ENCODE measurements at places on chromosomes 7 and 10. TPM values are rescaled to one million over a fixed set of nuclear protein-coding genes. Genes with fewer than 3 reads are reported as not detected.

DYDC2 gene
- total RNA-seq: 0.16 TPM

TET1 gene
- 0.52 TPM for total RNA-seq

LRIT1 gene
- not detected for total RNA-seq

ZNRF2 gene
- 8.2 TPM for total RNA-seq

RARRES2 gene
- not detected for total RNA-seq

CADPS2 gene
- 0.08 TPM for total RNA-seq

LRGUK gene
- 0.35 TPM for total RNA-seq

COL1A2 gene
- not detected for total RNA-seq

ANTXRL gene
- 0.26 TPM for total RNA-seq

STEAP4 gene
- total RNA-seq: not detected

MOGAT3 gene
- not detected for total RNA-seq

CD36 gene
- 0.06 TPM for total RNA-seq

HOXA9 gene
- total RNA-seq: 0.68 TPM

GGCT gene
- 58.7 TPM for total RNA-seq

SP4 gene
- total RNA-seq: 1.1 TPM

PSTK gene
- 4.6 TPM for total RNA-seq

All from A549 treated with RU486 at 1 μM for 4 hours (cell line).